ENCODE measurements at places on chromosomes 3 and 15.

DNA sequence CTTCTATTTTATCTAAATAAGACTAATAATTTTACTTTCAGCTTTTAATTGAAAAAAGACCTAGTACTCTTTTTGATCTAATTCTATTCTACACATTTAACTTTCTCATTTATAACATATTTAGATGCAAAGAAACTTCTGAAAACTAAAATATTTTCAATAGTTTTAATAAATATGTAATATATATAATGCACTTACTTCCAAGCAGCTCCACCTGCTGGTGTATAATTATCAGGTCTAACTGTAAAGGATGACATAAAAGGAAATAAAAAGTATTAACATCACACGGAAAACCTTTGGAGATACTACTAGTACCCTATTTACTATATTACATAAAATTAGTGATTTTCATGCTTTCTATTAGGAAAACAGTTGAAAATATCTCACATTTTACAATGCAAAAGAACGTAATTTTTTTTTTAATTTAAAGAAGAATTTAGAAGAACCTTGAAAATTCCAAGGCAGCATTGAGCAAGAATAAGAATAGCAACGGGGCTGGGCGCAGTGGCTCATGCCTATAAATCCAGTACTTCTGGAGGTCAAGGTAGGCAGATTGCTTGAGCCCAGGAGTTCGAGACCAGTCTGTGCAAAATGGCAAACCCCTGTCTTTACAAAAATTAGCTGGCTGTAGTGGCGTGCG is 10.2 kb downstream of the PLSCR5 start:
- DNase-seq, result no peak

DNA sequence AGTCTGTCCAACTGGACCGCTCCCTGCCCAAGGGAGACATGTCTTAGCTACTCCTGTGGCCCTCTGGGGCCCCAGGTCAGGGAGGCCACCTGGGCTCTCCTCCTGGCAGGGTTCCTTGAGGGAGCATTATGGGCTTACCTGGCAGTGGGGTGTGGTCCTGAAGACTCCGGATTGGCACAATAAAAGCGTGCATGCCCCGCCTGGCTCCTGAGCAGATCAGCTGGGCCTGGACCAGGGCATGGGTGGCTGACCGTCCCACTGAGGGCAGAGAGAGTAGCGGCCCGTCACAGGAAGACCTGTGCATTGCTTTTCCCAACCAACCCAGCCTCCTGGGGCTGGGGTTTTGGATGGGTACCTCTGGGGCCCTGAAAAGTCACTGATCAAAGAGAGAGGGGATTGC is 5.4 kb downstream of the ACOX2 start:
- DNase-seq, result no peak

- DNase-seq, result no peak
Measured at GRCh38 chr15:40379374-40379773, 3.1 kb upstream of the KNSTRN start.

DNA sequence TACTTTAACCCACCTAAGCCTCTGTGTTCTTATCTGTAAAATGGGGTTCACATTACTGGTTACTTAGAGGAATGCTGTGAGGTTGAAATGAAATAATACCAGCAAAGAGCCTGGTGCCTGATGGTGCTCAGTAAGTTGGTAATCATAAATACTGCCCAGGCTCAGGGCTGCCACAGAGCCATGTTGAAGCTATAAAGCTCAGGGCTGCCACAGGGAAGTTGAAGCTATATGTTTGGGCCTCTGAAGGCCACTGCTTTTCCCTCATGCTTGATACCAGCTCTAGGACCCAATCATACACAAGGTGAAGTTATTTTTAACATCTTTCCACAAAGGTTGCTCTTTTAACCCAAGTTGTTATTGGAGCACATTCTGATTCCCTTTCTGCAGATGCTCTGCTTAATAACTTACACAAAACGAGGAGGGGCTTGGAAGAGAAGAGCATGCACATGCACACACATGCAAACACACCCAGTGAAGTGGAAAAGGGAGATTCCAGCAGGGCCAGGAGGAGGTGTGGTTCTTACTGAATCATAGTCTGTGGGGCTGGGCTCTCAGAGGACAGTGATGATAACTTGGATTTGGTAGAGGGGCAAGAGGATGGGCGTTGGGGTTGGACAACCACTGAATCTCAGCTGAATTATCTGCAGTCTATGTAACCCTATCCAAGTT is 17.4 kb downstream of the PARP14 start:
- no peak for DNase-seq

DNA sequence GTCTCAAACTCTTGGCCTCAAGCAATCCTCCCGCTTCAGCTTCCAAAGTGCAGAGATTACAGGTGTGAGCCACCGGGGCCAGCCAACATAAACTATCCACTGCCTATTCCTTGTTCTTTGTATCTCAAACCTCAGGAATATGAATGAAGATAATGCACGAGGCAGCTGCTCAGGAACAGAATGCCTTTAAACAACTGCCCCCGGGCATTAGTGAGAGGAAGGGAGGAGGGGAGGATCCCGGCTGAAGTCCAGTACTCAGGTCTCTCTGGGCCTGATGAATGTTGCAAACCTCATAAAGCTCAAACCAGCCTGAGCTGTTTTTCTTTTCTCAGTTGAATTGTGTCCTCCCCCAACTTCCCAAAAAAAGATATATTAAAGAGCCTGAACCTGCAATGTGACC is 26.9 kb upstream of the MTMR14 start:
- no peak for DNase-seq

Data from stimulated activated CD4-positive, alpha-beta T cell treated with anti-CD3 and anti-CD28 coated beads, Interleukin-1b, Interleukin-23, amount 100 ng/mL, for 24 hours (primary cell).